AG10803 (cell line): ENCODE measurements at places on chromosomes 3 and 15.

DNA sequence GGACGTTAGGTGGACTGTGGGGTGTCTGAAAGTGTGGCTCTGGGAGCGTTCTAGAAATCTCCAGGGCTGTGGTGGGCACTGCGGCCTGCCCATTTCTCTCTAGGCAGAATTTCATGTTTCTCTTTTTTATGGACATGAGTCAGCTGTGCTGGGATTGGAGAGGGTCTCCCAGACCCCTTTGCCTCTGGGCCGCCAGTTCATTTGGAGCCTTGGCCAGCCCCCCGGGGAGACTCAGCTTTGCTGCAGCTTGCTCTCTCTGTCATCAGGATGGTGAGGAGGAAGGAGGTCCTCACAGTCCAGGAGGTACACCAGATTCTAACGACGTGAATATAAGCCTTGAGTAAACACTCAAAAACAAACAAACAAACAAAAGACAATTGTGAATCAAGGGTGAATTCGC, 149.6 kb upstream of the RGMA start:
- no peak for DNase-seq

DNA sequence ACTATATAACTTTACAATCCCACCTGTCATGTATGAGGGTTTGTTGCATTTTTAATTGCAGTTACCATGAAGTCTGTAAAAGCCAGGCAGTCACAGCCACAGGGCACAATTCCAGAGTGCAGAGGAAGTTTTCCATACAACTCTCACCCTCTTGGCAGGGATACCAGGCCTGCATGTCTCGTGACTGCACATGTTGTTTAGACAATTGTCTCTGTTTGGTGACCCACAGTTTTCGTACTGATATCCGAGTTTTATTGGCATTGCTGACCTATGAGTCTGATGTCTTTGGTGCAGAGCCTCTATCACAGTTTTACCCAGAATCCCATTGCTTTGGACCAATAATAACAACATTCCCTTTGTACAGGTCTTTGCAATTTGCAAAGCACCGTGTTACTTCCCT, 24.9 kb upstream of the MYZAP start:
- peak; percentile 13 for DNase-seq

GRCh38 chr3:160010578-160010977, 21.9 kb downstream of the IL12A start:
- DNase-seq: no peak

DNA sequence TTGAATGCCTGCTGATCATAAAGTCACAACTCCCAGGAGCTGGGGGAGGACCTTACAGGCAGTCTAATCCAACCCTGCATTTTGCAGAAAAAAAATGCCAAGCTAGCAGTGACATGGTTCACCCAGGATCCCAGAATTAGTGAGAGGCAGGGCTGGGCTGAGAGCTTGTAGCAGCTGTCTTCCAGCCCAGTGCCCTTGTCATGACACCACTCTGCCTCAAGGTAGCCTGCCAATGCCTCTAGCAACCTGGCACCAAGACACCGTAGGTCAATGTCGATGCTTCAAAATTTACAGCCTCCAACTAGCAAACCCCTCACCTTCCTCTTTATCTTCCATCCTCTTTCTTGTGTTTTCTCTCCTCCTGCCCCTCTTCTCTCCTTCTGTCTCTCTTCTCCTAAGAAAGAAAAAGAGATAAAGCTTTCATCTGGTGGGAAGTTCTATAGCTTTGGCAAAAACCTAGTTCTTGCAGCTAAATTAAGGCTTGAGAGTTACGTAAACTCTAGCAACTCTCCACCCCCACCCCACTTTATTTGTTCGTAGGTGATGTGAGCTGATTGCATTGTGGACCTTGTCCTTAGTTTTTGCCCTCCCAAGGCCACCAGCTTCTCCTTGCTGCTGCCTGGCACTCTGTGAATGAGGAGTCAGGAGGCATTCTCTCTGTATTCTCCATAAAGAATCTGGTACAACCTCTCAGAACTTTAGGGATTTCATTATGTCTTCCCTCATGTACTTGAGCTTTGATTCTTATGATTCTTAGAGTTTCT, 18.3 kb upstream of the BFSP2 start:
- no peak for DNase-seq

GRCh38 chr3:180131169-180131568, 94.4 kb upstream of the PEX5L start:
- DNase-seq: no peak

DNA sequence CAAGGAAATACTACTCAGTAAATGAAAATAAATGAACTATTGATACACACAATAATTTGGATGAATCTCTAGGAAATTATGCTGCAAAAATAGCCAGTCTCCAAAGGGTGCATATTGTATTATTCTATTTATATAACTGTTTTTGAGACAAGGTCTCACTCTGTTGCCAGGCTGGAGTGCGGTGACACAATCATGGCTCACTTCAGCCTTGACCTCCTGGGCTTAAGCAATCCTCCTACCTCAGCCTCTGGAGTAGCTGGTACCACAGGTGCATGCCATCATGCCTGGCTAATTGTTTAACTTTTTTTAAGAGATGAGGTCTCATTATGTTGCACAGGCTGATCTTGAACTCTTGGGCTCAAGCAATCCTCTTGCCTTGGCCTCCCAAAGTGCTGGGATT, 12.5 kb downstream of the KLHDC8B start:
- no peak for DNase-seq

DNA sequence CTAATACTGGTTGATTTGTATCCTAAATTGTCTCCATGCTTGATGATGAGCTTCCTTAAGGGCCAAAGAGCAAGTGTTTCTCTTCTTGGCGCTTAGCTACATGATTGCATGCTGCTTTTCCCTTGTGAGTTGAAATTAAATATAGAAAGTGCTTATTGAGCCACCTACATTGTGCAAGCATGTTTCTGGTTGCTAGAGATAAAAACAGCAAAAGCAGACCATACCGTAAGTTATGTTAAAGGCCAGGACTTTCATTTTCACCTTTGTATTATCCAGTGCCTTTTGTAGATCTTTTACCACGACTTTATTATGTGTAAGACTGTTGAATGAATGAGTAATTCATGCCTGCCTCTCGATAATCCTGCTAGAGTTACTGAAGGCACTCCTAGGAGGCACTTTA, 41.9 kb upstream of the CCNB2 start:
- DNase-seq: no peak

GRCh38 chr3:139308560-139308959, 35.3 kb upstream of the MRPS22 start:
- no peak for DNase-seq

DNA sequence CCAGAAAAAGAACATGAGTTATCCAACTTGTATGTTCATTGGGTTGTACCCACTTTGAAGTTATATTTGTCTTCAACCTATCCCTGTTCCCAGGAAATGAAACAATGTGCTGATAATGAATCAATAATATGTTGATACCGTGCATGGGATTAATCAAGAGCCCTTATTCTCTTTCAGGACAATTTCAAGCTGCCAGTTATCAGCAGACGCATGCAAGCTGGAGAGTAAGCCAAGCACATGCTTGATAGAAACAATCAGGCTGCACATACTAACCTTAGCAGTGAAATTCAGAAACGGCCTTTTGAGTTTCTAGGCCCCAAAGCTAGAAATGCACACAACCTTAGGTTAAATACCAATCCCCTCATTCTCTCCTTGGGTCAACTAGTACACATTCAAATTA, 480.4 kb upstream of the AGTR1 start:
- DNase-seq: no peak

DNA sequence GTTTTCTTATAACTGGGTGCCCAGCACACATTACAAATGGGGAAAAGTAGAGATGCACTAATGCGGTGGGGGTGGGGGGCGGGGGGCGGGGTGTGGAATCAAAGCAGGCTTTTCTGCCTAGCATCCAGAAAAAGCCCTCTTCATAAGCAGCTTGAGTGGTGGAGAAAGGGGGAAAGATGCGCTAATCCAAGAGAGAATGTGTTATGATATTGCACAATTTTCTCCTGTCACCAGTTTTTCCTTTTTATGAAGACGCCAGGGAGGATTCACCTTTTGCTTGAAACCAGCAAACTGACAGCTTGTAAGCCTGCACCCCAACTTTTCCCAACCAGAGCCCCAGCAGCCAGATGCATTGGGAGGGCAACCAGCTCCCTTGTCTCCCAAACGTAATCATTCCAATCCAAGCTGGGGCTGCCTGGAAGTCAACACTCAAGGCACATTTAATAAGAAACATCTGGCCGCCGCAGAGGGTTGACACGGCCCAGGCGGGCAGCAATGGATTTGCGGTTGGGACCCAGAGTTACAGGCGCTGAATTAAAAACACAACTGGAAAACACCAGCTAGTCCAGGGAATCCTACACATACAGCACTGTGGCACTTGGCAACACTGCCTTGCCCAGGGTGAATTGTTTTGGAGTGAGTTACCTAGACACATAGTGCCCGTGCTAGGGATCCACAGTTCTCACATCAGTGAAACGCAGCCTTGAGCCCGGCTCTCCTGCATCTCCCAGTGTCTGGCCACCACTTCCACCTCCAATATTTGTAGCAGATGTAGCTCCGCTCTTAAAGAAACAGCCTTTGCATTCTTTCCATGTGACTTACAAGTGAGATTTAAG, 218.5 kb upstream of the PRICKLE2 start:
- peak; percentile 88 for DNase-seq

DNA sequence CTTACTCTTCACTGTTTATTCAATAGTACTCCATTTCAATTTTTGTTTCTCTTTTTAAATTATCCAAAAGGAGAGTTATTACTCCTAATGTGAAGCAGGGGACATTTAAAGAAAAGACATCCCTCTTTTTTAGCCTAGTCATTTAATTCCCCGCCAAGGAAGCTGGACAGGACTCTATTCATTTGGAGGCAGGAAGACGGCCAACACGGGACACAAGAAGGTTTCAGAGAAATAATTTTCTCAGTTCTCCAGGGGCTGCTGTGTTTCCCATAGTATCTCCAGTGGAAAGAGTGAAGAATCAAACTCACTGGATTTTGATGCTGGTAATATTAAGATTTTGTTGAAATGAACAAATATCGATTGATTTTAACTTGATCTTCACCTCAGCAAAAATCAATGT, 833.7 kb downstream of the ROBO2 start:
- DNase-seq: no peak

DNA sequence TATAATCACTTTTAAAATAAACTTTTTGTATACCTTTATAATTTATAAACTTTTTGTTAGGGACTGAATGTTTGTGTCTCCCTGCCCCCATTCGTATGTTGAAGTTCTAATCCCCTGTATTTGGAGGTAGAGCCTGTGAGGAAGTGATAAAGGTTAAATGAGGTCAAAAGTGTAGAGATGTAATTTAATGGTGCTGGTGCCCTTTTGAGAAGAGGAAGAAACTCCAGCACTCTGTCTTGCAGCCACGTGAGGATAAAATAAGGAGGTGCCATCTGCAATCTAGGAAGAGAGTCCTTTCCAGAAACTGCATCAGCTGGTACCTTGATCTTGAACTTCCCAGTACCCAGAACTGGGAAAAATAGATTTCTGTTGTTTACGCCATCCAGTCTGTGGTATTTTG, 106.1 kb upstream of the RGMA start:
- no peak for DNase-seq

DNA sequence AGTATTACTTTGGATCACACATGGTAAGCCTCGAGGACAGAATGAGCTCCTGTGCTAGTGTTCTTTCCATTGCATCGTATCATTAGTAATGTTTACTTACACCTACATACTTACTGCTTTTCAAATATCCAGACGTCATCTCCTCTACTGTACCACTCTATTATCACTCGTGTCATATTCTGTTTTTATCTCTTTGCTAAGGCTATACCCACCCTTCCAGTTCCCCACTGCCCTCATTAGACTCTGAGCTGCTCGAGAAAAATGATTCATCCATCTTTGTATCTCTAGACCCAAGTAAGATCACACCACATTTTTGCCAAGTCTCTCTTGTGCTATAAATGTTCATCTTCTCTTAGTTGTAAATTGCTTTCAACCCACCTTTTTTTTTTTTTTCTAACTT, 245.7 kb downstream of the TIGIT start:
- DNase-seq: no peak

- no peak for DNase-seq
Measured at GRCh38 chr15:60906146-60906674, 322.9 kb downstream of the RORA start.

GRCh38 chr15:51053571-51053970, 41.1 kb downstream of the TNFAIP8L3 start:
- DNase-seq: no peak

DNA sequence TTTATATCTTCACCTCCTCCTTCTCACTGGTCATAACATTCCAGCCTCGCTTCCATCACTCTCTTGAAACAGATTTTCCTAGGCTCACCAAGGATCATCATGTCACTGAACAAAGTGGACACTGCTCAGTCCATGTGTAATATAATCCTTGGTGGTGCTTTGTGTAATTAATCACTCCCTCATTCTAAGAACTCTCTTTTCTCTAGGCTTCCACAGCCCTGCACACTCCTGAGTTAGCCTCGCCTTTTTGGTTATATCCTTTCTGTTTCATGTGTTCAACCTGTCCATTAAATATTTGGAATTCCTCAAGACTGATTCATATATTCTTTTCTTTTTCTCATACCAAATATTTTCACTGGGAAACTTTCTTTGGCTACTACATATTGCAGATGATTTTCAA, 440.8 kb downstream of the PYDC2 start:
- no peak for DNase-seq

GRCh38 chr15:45198337-45199135, 10.8 kb upstream of the SHF start:
- DNase-seq: peak; percentile 97

DNA sequence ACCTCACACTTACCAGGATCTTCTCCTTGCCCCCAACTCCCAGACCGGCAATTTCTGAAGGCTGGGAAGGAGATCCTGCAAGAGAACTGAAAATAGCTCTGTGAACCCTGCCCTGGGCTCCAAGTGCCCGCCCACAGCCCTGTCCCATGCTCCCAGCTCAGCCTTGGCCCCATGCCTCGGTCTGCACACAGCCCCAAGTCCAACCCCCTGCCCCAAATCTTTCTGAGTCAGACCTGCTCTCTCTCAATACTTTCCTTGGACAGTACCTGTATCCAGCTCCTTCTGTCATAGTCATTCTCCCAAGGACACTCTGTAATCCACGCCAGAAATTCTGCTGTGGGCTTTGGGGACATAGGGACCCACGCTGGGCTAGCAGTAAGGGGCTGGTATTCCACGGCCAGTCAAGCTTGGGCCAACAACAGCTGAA, 6.3 kb upstream of the SMAD3 start:
- DNase-seq: no peak

GRCh38 chr3:194990454-194991337, 280.3 kb downstream of the XXYLT1 start:
- no peak for DNase-seq

DNA sequence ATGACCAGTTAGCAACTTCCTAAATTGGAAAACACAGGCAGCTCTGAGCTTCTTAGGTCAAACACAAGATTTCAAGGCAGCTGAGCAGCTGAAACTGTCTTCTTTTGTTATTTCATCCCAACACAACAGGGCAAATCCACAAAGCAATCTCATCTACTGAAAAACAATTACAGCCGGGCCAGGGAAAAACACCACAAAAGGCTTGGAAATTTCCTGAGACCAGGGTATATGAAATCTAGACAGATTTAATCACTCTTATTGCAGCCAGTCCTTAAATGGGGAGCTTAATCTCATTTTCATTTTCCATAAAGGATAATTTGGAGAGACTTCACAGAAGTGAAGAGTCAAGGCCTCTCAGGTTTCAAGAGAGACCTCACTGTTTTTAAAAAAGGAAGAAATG, 181.8 kb downstream of the SSR3 start:
- no peak for DNase-seq
